CD4-positive, alpha-beta T cell treated with Interleukin-6 for 4 hours (primary cell): ENCODE measurements at places on chromosomes 4 and X.

- DNase-seq: no peak
Observed at GRCh38 chrX:119218198-119218597, 17.9 kb upstream of the PGRMC1 start.

DNA sequence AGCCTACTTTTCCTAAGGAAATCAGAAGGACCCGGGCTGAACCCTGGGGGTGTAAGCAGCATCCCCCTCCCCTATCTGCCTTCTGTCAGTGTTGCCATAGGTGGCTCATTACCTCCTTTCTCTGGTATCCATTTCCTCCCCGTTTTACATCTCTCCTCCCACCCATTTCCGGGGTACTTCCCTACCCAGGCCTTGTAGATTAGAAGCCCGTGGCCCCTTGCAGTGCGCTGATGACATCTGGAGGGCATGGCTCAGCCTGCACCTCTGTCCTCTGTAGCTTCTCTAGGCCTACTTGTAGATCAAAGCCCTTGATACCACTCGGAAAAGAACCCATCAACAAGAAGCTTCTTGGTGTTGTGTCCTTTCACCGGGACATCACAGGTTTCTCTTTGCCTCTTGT is 71.8 kb downstream of the NBDY start:
- DNase-seq: peak; percentile 72

DNA sequence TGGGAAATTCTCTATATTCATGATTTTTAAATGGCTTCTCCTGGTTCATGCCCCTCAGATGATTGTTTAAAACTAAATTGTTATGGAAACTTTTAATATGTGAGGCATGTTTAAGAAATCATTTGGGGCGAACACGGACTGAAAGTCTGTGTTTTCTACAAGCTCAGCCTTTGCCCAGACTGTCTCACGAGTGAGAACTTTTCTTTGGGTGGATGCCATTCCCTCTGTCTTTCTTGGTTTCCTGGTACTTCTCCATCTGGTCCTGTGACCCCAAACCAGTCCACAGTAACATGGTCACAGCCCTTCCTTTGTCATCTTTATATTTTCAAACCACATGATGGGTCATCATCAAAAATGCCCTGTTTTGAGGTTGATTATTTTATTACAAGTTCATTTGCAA is 186.6 kb upstream of the GNPDA2 start:
- no peak for DNase-seq

- DNase-seq: no peak
Observed at GRCh38 chr4:87734936-87735335, 64.4 kb upstream of the IBSP start.

GRCh38 chrX:52979568-52979967 is 21.2 kb upstream of the FAM156A start:
- DNase-seq: no peak

DNA sequence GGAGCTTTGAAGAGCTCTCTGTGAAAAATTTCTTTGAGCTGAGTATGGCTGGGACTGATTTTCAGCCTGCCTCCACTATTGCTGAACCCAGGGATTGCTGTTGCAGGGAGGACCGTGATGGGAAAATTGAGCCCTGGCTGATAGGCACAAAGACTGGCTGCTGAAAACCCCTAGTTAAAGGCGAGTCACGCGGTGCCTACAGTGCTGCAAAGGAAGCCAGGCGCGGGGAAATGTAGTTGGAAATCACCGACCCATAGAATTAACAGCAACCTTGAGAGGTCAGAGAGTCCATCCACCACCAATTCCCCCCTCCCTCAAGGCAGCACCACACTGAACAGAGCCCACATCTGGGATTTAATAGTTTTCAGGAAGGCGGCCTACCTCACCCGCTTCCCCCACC is 26.0 kb downstream of the FRMD7 start:
- DNase-seq: no peak

- no peak for DNase-seq
Observed at GRCh38 chr4:69649629-69650028, 3.4 kb downstream of the UGT2A1 start.

DNA sequence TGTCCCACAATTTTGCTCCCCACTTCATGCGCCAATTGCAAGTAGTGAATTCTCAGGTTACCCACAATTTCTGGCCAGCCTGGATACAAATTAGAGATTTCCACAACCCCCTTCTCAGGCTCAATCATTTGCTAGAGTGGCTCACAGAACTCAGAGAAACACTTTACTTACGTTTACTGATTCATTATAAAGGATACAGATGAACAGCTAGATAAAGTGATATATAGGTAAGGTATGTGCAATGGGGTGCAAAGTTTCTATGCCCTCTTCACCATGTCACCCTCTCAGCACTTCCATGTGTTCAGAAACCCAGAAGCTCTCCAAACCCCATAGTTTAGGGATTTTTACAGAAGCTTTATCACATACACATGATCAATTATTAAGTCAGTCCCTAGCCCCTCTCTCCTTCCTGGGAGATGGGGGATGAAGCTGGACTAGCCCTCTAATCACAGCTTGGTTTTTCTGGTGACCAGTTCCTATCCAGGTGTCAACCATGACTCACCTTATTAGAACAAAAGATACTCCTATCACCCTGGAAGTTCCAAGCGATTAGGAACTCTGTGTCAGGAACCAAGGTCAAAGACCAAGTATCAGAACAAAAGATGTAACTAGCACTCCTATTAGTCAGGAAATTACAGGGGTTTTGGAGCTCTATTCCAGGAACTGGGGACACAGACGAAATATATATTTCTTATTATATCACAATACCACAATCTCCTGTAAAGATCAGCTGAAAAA is 33.5 kb upstream of the PRRG1 start:
- no peak for DNase-seq

DNA sequence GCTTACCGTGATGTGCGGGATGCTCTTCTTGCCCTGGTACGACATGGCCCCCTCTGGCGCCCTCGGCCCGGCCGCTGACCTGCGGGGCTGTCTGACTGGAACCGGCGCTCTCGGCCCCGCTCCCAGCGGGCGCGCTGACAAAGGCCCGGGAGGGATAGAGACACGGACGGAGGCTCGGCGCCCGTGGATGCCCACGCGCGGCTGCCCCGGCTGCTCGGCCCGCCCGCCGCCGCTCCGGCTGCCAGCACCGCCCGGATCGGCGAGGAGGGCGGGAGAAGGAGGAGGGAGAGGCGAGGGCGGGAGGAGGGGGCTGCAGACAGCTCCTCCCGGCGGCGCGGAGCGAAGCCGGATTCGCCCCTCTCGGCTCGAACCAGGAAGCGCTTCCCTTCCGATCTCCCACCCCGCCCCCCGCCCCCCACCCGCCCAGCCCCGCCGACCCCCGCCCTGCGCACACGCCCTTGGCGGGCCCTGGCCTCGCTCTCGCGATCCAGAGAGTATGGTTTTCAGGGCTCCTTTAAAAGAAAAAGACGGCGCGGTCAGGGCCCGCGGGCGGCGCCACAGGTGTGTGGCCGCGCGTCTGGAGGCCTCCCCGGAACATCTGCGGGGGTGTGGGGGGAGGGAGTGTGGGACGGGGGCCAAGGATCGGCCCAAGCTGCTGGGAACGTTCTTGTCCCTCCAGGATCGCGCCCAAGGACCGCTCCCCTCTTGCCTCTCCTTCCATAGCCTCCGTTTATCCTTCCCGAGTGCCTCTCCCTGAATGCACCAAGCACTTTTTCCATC is 4.5 kb downstream of the CRMP1 start:
- DNase-seq: no peak

DNA sequence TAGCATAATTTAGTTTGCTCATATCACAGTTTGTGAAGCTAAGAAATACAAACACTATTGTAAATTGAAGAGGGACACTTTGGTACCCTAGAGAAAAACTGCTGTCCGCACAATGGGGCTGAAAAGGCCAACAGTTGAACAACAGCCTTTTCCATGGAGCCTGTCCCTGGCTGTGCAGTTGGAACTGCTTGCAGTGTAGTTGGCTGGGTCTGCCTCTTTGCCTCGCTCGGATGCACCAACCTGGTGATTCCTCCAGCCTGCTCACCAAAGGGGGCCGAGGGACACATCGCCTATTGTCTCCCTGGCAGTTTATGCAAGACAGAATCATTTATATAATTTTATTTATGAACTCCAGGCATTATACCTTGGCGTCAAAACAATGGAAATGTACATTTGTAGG is 16.5 kb upstream of the GALNT7 start:
- DNase-seq: no peak

- DNase-seq: no peak
Observed at GRCh38 chr4:23952258-23952657, 62.4 kb upstream of the PPARGC1A start.
